Mesendoderm (in vitro differentiated cells): ENCODE measurements at places on chromosomes 3 and 15.
A peak's percentile ranks its signal among the peaks of the same experiment; 100 is the strongest.

DNA sequence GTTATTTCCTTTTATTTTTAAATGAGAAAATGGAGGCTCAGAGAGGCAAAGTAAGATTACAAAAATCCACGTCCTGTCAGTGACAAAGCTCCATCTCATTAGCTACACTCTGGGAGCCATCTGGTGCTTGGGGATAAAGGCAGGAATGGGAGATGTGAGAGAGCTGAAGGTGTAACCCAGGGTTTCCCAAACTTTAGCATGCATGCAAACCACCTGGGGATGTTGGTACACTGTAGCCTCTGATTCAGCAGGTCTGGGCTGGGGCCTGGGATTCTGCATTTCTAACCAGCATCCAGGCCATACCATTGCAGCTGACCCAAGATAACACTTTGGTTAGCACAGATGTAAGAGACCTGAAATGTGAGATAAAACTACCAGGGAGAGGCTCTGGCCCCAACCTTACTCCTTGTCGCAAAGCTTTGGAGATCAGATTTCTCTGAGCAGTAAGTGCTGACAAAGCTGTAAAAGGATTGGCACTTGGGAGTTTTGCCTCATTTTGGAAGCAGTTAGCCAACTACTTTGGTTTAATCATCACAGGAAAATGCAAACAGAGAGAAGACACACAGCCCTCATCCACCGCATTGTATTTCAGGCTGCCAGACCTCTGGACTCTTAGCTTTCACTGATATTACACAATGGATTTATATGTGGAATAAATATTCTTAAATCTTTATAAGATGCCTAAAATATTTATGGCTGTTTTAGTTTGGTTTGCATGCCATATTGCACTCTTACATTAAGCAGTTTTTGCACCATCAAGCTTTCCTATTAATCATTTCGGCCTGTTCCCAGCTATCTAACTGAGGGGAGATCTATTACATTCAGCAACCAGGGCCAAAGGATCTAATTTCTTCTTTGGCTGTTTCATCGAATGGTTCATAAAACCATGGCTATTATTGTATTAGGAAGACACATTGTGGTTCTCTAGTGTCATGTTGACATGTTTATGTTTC is 263.0 kb downstream of the EBLN2 start:
- peak; percentile 81 for DNase-seq

DNA sequence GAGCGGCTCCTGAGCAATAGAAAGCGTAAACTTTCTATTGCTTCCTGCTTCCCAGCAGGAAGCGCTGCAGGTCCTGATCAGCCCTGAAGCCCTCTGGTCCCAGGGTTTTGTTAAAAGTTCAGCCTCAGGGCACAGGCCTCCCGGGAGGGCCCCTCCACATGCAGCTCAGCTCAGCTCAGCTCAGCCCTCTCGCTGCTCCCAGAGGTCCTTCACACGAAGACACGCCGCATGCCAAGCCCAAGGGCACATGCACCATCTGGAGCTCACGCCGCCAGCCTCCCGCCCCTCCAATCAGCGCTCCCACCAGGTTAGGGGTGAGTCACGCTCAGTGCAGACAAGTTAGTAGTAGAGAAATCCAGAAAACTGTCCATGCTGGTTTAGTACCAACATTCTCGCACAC is 12.7 kb downstream of the TKT start:
- DNase-seq, result peak; percentile 70

GRCh38 chr15:60394689-60395097 is 3.1 kb downstream of the ANXA2 start:
- peak; percentile 38 for DNase-seq

- no peak for DNase-seq
Observed at GRCh38 chr3:12954891-12955650, 113.7 kb upstream of the RPL32 start.

DNA sequence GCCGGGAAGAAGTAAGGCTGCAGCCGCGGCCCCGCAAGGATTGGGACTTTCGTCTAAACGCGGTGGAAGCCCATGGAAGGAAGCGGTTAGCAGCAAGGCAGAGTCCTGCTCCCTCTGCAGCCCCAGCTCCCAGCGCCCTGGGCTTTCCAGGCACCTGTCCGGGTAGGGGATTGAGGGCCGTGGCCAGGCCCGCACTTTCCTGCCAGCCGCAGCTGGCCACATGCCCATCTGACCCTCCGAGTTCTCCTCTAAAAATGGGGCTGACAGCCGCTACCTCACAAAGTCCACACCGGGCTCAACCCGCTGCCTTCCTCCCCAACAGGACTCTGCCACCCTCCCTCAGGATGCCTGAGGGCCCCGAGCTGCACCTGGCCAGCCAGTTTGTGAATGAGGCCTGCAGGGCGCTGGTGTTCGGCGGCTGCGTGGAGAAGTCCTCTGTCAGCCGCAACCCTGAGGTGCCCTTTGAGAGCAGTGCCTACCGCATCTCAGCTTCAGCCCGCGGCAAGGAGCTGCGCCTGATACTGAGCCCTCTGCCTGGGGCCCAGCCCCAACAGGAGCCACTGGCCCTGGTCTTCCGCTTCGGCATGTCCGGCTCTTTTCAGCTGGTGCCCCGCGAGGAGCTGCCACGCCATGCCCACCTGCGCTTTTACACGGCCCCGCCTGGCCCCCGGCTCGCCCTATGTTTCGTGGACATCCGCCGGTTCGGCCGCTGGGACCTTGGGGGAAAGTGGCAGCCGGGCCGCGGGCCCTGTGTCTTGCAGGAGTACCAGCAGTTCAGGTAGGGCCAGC is 1.9 kb downstream of the NEIL1 start:
- peak; percentile 30 for DNase-seq

GRCh38 chr15:84400017-84400740 is 164.6 kb downstream of the GOLGA6L4 start:
- no peak for DNase-seq

DNA sequence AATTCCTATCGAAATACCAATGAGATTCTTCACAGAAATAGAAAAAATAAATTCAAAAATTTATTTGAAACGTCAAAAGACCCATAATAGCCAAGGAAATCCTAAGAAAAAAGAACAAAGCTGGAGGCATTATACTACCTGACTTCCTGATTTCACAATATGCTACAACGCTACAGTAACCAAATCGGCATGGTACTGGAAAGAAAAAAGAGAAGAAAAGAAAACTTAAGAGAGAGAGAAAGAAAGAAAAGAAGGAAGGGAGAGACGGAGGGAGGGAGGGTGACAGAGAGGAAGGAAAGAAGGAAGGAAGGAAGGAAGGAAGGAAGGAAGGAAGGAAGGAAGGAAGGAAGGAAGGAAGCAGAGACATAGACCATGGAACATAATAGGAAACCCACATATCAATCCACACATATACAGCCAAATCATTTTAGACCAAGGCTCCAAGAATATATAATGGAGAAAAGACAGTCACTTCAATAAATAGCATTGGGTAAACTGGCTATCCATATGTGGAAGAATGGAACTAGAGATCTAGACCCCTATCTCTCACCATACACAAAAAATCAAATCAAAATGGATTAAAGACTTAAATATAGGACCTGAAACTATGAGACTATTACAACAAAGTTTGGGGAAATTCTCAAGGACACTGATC is 118.6 kb upstream of the CNTN4 start:
- no peak for DNase-seq

- DNase-seq, result no peak
Observed at GRCh38 chr3:70823622-70824021, 511.2 kb upstream of the MDFIC2 start.

- peak; percentile 42 for DNase-seq
Observed at GRCh38 chr3:6860149-6860953, 564 bp upstream of the GRM7 start.

DNA sequence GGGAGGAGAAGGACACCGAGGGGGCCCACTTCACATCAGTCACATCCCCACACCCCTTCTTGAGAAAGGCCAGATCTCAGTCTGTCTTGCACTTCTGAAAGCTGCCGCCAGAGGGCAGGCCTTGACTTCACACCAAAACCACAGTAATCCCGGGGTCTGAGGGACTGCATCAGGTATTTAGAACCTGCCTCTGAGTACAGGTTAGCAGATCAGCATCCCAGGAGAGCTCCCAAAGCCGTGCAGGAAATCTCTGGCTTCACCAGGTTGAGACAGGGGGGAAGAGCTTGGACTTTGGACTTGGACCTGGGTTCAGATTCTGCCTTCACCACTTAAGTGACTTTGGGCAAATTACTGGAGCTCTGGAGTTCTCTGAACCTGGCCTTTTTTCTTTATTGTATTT is 50.3 kb downstream of the LHFPL4 start:
- DNase-seq, result peak; percentile 90

DNA sequence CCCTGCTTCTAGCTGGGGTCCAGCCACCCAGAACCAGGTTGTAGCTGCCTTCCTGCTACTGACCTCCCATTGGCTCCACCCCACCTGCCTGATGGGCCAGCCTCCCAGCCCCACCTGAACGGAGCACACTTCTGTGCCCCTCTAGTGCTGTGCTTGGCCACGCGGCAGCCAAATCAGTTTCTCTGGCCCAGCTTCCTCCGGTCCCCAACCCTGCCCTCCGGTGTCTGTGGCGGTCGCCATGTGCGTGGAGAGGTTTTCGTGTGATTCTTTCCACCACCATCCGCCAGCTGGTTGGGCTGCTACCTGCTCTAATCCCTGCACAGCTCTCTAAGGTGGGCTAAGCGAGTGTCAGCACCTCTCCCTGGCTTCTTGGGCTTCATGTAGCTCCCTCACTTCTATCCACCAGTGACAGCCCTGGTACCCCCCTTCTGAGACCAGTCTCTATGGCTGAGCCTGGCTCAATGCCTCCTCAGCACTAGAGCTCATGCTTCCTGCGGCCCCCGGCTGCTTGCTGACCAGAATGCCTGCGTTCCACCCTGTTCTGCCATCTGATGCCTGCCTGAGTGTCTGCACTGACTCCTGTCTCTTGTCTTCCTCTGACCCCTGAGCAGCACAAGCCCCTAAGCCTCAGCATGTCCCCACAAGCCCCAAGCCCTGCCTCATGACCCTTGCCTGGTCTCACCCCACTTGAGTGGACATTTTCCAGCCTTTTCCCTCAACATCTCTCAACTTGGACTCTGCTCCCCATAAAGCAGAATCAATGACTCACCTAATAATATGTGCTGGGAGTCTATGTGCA is 23.2 kb upstream of the MAGEF1 start:
- DNase-seq, result no peak

DNA sequence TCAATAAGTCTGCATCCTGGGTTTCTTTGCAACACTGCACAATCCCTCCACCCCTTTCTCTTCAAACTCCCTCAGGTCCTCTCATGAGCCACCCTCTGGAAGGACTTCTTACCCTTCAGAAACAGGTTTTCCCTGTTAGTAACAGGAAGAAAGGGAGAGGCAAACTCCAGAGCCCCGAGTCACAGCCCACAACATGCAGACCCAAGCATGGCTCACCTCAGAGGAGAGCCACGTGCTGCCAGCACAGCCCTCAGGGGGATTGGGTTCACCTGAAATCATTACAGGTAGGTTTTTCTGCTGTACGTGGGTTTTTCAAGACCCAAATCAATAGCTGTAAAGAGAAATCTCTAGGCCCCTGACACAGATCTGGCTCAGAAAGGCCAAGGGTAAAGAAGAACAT is 359.7 kb upstream of the ATP10A start:
- peak; percentile 10 for DNase-seq

- DNase-seq, result no peak
Observed at GRCh38 chr15:77023576-77024272, 28.8 kb downstream of the PSTPIP1 start.

- DNase-seq, result no peak
Observed at GRCh38 chr3:90180096-90180495, 1072.7 kb downstream of the EPHA3 start.

GRCh38 chr15:85318048-85318731 is 62.2 kb upstream of the AKAP13 start:
- DNase-seq, result no peak

GRCh38 chr3:73592154-73593144 is 32.3 kb downstream of the PDZRN3 start:
- DNase-seq, result peak; percentile 11

DNA sequence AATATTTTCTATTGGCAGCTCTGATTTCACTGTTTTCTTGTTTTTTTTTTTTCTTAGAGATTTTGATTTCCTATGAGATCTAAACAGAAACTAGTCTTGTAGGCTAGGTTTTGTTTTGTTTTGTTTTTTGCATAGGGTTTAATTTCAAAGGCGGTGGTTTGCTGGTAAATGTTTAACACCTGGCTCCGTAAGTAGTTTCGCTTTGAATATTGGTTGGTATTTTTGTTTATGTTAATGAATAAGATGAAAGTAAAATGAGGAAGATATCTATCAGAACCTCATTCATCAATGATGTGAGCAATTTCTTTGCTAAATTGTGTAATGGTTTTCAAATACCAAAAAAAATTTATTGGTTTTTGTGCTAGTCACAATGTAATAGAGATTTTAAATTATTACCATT is 39.7 kb upstream of the TM4SF1 start:
- DNase-seq, result no peak

DNA sequence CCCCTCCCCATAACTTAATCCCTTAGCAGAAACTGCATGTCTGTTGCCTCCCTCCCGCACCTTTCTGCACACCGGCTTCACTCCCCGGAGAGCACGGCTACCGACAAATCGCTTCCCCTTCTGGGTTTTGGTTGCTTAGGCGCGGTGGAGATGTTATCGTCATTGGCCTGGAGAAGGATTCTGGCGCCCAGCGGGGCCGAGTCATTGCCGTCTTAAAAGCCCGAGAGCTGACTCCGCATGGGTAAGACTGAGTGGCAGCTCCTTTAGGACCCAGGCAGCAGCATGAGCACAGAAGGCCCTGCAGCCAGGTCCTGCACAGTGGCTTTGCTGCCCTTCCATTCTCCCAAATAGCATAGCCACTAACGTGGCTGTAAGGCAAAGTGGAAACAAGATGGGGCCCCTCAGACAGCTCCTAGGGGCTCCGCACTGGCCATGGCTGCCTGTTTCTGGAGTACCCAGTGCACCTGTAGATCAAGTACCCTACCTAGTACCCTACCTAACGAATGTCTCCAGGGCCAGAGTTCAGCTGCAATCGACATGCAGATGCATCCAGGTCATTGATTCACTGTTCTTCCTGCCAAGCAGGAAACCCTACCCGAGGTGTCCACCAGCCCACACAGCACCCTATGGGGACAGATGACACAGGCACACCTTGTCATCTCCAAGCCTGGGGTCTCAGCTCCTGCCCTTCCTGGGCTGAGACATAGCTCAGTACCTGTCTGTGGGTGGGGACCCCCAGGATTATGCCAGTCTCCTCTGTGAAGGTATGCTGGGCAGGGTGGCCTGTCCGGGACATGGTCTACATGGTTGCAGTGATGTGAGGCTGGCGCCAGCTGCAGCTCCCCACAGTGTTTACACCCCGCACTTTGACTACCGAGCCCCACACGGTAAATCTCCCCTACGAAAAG is 147.6 kb downstream of the LRRK1 start:
- no peak for DNase-seq

DNA sequence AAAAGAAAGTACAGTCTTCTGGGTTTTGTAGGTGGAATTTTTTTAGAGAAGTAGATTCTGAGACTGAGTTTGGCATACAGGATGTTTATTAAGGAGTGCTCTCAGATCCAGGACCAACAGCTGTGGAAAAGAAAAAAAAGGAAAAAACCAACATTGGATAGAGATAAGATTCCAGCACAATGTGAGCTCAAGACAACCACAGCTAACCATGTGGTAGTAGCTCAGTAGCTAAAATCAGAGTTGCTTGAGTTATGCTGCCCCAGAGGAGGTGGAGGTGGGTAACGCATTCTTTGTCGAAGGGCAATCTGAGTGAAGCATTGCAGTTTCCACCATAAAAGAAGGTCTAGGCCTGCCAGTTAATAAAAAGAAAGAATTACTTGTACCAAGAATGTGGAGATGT is 904.3 kb downstream of the NSUN3 start:
- DNase-seq, result peak; percentile 6
